ENCODE measurements at places on chromosomes 3 and 15.

DNA sequence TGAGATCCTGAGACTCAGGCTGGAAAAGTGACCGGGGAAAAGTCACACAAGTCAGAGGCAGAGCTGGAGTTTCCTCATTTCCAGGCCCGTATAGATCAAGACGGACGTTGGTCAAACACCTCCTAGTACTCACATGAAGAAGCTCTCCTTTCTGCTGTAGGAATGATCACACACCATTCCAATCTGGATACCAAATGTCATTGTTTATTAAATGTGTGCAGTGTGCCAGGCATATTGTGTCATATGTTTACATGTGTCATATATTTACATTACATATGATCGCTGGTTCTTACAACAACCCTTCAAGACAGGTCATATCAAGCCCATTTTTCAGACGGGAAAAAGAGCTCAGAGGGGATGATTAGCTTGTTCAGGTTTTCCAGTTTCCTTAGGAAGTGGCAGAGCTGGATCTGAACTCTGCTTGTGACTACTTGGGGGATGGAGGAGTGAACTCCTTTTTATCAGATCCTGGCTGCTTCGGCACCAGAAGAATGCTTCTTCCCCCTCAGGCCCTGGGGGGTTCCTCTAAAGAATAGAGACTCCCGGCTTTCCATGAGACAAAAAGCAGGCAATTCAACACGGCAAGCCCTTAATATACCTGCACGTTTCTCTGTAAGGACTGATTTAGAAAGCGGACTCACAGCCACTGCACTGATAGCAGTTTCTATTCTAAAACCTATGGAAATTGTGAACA lies 41.9 kb downstream of the FAM43A start:
- DNase-seq: no peak

DNA sequence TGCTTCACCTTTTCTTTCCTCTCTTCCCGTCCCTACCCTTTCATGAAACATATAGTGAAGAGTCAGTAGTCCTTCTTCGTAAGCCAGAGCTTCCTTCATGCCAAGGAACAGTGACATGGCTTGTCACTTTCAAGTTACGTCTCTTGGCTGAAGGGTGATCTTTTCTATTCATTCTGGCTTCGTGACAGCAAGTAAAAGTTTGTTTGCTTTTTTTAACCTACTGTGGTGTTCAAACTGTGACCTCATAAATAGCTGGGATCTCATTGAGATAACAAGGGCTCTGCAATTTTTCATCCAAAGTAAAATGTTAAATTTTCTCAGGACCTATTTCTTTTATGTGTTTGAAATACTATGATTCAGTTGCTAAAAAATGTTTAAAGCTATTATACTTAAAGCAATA lies 10.5 kb downstream of the CDIN1 start:
- DNase-seq: peak; percentile 22

DNA sequence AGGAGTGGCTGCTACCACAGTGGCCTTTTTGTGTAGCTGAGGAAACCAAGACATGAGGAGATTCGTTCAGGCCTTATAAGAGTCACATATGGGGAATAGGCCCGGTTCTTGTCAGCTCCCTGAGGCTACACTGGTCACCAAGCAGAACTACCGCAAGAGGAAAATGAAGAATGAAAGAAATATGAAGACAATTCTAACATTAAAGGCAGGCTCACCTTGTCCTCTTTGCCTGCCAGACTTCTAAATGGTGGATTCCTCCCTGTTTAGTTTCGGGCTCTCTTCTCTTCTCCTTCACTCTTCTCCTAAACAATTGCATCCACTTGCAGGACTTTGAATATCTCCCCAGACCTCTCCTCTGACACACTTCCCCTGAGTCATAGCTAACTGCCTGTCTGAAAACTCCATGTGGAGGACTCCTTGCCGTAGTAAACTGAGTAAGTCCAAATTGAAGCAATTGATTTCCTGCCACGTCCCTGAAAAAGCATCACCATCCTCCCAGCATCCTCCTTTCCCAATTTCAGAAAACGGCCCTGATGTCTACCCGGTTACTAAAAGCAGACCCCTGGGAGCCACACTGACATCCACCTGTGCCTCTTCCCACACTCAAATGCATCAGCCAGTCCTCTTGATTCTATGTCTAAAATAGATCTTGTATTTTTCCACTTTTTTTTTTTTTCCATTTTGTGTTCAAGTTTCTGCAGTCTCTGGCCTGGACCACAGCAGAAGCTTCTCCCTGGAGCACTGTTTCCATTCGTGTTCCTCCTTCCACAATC lies 30.3 kb upstream of the VEPH1 start:
- peak; percentile 91 for DNase-seq

GRCh38 chr15:65076486-65077290 lies at the start of gene KBTBD13:
Gene KBTBD13 (plus strand): TSS chr15:65076746. CDS start chr15:65076816, 70 bp downstream.
- DNase-seq: no peak

GRCh38 chr15:80923668-80924067 lies 66.0 kb downstream of the MESD start:
- DNase-seq: no peak

DNA sequence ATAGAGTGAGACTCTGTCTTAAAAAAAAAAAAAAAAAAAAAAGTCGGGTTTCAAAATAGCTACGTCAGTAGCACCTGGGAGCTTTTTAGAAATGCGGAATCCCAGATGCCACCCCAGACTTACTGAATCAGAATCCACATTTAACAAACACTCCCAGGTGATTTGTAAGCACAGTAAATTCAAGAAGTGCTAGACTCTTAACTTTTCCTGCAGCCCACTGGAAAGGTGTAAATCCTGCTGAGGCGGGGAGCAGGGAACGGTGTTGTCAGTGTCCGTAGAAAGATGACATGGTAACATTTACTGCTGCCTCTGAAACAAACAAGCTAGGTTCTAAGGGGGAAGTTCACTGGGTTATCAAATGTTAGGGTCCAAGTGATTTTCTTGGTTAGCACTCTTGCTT lies 2.4 kb upstream of the AKAP13 start:
- DNase-seq: no peak

DNA sequence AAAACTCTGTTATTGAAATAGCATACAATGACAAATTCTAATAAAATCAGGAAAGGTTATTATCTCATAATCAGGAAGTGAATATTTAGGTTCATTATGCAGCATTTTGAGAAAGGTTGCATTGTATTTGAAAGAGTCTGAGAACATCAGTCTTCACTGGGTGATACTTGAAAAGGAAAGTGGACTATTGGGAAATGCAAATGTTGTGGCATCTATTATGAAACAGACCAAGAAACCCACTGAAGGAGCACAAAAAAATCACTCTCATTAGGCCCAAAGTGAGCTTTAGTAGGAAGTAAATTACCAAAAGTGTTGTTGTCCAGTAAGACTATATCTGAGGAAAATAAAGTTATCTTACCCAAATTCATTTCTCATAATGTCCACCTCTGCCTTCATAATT lies 90.8 kb downstream of the ZPLD1 start:
- no peak for DNase-seq

DNA sequence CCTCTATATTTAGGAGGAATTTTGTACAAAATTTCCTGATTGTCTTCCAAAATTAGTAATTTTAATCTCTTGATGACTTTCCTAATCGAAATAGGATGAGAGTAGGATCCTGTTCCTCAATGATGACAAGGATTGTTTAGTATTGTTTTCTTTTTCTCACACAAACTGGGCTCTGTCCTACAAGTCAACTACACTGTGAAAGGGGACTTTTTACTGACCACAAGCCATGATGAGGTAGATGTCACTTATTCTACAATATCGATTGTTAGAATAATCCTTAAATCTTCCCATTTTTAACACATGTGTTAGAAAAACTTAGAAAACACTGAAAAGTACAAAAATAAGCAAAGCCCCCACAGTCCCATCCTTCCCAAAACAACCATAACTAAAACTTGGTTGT lies 35.8 kb upstream of the TSC22D2 start:
- DNase-seq: no peak

DNA sequence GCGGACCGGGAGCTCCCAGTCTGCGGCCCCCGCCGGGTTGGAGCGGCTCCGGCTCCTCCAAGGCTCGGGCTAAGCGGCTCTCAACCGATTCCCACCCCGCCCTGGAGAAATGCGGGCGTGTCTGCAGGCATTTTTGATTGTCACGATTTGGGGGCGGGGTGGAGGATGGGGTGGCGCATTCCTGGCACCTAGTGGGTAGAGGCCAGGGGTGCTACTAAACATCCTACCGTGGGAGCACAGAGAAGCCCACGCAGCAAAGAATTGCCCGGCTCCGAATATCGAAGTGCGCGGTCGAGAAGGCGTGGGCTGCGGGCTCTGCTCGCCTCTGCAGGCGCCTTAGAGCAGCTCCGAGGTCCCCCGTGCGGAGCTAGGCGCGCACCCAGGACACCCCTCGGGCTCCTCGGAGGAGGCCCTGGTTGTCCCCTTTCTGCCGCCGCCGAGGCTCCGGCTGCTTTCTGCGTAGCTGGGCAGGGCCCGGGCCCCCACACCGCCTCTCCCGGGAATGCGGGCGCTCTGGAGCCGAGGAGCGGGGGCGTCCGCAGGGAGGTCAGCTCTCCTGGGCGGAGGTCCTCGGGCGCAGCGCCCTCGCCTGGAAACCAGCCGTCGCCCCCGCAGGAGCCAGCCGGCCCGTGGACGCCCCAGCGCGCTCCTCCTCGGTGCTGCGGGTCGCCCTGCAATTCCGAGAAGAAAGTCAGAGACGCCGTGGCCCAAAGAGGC lies 16.5 kb upstream of the LAMP3 start:
- DNase-seq: peak; percentile 2

DNA sequence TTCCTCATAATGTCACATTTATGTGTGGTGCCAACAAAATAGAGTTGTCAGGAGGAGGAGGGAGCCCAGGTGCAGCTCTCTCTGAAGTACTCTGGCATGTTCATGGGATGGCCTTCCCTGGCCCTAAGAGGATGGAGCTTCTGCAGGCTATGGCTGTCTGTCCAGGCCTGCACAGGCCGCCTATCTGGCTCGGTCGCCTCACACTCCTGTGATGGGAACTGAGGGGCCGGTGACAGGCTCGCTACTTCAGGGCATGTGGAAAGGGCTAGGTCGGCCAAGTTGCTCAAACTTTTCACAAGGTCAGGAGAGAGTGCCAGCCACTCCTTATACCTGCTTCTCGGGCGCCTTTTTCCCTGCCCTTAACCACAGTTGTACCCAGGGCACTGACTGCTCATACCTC lies 51.1 kb downstream of the SOX14 start:
- no peak for DNase-seq

GRCh38 chr15:99677540-99678134 lies 55.6 kb downstream of the LYSMD4 start:
- no peak for DNase-seq

DNA sequence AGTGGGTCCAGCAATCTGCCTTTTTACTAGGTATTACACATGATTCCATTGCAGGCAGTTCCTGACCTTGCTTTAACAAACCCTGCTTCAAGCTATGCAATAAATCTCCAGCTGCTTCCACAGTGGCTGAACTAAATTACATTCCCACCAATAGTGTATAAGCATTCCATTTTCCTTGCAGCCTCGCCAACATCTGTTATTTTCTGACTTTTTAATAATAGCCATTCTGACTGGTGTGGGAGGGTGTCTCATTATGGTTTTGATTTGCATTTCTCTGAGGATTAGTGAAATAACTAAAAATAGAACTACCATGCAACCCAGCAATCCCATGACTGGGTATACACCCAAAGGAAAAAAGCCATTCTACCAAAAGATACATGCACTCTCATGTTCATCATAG lies 36.4 kb upstream of the DNAJC13 start:
- peak; percentile 10 for DNase-seq

DNA sequence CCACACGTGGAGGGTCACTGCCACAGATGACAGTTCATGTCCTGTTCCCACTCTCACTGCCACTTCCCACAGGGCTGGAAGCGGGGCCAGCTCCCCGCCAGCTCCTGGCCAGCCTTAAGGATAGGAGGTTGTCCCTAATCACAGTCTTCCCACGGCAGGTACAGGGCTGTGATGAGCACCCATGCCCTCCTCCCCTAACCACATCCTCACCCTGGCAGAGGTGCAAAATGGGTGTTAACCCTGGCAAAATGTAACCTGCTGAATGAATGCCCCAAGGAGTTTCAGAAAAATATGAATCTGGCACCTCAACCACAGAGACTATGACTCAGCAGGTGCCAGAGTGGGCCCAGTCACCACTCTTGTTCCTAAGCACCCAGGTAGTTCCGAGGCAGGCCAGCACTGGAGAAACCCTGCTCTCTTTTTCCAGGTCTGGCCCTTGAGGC lies 185.1 kb upstream of the TPM1 start:
- no peak for DNase-seq

DNA sequence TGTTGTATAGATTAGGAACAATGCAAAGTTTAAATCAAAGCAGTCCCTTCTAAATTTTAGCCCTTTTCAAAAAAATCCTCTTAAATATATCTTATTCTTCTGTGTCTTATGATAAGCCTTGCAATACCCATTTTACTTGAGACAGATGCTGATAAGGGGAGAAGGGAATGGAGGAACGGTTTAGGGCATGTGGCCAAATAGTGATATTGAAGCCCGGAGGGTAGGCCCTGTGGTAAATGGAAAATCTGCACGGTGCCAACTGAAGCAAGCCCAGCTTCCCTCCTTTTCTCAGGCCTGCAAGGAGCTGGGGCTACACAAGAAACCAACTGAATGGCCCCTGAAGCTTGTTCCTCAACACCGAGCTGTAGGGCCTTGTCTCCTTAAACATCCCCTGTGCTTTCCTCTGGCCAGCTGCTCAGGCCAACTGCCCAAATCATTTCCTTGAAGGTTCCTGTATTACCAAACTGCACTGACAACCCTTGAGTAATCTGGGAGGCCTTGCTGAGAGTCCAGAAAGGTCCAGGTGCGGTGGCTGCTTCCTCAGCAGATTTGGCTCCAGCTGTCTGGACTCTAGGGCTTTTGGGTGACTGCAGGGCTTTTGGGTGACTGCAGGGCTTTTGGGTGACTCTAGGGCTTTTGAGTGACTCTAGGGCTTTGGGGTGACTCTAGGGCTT lies 67.2 kb downstream of the NCEH1 start:
- no peak for DNase-seq

GRCh38 chr3:32077260-32078084 lies 28.9 kb upstream of the GPD1L start:
- DNase-seq: no peak

DNA sequence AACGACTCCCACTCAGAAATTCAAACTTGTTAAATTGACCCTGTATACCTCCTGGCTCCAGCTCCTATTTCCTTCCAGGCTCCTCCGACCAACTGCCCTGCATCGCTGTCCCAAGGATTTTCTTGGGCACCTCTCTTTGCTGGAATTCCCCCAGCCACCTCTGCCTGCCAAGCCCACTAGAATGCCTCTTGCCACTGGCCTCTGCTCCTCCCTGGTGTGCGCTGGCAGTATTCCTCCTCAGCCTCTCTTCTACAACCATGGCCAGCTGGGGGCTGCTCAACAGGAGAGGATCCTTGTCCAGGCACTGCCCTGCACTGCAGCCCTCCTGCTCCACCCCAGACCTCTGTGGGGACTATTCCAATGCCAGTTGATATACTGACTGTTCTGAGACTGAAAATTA lies 7.4 kb downstream of the WNT7A start:
- DNase-seq: no peak

- no peak for DNase-seq
Measured at GRCh38 chr3:160546727-160547126, 18.6 kb downstream of the KPNA4 start.
